ENCODE measurements at places on chromosomes 4 and X.

DNA sequence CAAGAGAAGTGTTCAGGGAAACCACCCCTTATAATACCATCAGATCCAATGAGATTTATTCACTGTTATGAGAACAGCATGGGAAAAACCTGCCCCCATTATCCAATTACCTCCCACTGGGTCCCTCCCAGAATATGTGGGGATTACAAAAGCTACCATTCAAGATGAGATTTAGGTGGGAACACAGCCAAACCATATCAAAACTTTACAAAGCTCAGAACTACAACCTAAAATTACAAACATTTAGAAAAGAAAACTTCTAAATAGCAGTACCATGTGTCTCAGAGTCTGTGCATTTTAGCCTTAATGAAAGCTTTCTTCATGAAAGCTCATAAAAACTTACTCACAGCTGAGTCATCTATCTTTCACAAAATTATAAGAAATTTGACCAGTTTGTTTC, 1442.8 kb upstream of the PCDH7 start:
- DNase-seq: no peak

DNA sequence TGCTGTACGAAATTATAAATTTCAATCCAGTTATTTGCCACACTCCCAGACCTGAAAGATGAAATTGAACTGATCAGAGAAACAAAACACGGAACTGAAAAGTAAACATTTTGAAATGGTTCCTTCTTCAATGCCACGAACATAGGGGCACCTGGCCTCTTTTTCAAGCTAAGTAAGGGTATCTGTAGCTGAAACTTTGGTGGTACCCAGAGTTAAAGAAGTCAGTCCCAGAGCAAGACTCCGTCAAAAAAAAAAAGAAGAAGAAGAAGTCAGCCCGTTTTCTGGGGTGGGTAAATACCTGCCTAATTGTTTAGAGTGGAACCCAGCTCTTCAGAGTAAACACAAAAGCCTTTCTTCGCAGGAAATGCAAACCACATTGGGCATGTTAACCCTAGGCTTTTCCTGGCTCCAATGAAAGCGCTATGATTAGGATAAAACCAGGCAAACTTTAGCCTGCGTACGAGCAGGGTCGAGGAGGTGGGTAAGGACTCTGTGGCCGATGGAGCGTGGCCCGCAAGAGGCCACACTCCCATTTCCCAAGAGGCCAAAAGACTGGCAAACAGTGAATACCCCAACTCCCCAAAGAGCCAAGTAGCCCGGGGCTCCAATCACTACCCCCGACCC, 1.3 kb downstream of the ANTXR2 start:
- DNase-seq: peak; percentile 37

GRCh38 chr4:25509646-25510045, 132.6 kb downstream of the ANAPC4 start:
- no peak for DNase-seq

GRCh38 chr4:88003261-88003660, 4.2 kb upstream of the PKD2 start:
- DNase-seq: no peak

All from CD4-positive, alpha-beta T cell treated with Interleukin-4 for 4 hours (primary cell).